Right ventricle myocardium inferior (tissue), 1 donor: ENCODE measurements at places on chromosomes 3 and 15. TPM values are rescaled to one million over a fixed set of nuclear protein-coding genes. Genes with fewer than 3 reads are reported as not detected.

- DNase-seq = no peak
Measured at GRCh38 chr3:46266598-46266997, 24.3 kb downstream of the CCR3 start.

- DNase-seq = no peak
Measured at GRCh38 chr3:38226273-38226672, 39.3 kb upstream of the SLC22A13 start.

The ADPRH gene
- total RNA-seq = 10.1 TPM

DNA sequence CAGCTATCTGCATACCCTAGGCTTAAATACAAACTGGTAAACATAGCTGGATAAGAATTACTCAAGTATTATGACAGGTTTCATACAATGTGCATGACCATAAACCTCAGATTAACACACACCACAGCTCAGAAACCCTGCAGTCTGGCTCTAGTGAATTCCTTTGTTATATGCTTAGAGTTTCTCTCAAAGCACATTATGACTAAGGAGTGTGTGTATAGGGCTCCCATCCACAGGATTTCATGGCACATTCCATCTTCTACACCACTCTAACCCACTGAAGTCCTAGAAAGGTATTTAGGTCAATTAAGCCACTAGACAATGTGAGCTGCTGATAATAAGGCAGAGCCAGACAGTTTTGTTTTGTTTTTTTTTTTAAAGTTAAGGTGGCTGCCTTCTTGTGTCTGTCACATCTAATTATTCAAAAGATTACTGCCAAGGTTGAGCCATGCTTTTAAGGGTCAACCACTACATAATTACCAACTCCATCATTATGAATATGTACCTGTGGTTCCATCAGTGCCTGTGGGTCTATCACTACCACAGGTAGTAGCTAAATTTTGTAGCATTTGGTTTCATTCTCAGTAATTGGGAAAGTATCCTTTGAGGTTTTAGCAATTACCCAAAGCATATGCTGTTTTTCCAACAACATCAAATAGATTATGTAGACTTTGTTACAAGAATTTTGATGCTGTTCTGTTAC, 107.0 kb downstream of the ALCAM start:
- DNase-seq = no peak

DNA sequence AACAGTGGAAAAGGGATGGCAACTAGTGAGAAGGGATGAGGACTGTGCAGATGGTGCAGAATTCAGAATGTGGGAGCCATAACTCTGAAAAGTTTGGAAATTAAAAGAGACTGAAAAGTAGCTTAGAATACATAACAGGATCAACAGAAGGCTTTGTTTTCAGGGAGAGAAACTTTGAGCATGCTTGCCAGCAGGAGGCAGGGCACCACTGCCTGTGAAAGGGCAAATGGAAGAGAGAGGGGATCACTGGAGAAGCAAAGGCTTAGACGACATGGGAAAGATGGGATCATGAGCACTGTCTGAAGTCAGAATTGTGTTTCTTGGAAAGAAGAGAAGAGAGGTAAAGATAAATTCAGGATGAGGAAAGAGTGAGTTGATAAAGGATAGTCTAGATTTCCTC, 99.6 kb downstream of the ABI3BP start:
- no peak for DNase-seq

DNA sequence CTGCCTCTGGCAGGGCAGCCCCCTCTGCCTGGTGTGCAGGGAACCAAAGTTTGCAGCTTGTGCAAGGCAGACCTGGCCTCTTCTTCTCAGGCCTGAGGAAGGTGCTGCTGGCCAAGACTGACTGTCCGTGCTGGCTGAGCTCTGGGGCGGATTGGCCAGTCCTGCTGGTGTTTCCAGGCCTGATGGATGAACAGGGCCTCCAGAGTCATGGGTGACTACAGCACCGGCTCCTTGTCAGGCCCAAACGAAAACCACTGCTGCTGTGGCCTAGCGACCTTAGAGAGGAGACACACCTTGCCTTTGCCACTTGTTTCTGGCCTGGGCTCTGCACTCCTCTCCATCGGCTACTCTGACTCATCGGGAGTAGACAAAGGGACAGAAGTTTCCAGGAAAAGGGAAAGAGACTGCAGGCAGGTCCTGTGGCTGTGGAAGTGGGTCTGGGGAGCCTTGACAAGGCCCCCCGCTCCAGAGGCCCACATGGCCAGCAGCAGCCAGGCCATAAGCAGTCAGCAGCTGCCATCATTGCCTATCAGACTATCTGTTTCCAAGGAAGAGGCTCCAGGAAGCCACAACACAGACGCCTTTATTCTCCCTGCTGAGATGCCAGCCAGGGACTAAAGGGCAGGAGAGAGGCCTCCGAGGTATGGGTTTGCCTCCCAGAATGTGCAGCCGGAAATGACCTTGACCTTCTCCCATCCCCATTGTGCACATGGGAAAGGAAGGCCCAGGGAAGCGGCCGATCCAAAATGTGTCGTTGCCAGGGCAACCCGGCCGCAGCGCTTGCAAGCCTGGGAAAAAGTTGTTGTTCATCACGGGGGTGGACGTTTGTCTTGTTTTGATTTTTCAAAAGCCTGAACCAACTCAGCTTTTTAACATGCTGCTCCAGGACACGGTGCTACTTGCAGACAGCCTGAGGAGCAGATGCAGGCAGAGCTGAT, 160.5 kb downstream of the CHSY1 start:
- no peak for DNase-seq

The LRRC31 gene
- not detected for total RNA-seq

The CEP63 gene
- 36.7 TPM for total RNA-seq

DNA sequence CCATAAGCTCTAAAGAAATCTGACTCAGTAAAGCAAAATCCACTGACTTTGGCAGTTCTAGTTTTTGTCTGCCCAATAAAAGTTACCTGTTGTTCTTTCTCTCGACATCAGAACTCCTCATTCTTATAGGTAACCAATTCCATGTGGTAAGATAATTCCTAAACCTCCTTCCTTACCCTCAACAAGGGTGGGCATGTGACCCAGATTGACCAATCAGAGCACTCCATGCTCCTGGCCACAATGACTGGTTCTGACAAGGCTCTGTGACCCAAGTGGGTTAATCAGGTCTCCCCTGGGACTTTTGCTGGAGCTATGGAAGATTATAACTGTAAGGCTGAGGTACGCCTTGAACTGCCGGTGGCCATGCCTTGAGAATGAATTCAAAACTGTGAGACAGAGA, 31.7 kb downstream of the LINS1 start:
- DNase-seq = no peak

GRCh38 chr15:39239562-39239961, 341.3 kb upstream of the THBS1 start:
- no peak for DNase-seq

The SHC4 gene
- total RNA-seq = 1.5 TPM

The CPNE4 gene
- total RNA-seq = 41.0 TPM

DNA sequence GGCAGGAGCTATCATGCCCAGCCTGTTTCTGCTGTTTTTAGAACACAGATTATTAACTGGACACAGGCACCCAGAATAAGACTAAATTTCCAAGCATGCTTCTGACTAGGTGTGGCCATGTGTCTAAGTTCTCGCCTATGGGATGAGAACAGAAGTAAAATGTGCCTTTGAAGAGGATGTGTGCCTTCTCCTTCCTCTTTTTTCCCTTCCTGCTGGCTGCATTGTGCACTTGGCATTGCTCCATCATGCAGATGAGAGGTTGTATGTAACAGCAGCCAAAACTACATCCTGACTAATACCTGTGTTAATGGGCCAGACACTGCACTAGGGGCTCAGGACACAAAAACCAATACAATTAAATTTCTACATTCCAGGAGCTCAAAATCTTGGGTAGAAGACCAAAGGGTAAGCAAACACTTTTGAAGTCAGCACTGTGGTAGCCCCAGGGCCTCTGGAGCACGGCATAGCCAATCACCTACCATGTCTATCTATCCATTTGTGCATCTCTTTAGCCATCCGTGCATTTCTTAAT, 40.9 kb upstream of the RNU6-1 start:
- peak; percentile 79 for DNase-seq

The IL5RA gene
- 0.65 TPM for total RNA-seq

DNA sequence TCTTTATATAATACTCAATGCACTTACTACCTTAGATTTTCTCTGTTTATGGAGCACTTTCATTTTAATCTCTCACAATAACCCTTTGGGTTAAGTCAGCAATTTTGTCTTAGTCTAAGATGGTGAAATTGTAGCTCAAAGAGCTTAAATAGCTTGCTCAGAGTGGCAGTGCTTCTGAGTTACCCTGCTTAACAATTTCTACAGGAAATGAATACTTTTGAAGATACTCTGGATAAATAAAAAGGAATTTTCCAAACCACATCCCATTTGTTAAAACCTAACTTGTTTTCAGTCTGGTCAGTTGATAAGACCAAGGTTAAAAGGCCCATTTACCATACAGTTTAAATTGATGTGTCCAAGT, 37.2 kb downstream of the HMG20A start:
- no peak for DNase-seq

DNA sequence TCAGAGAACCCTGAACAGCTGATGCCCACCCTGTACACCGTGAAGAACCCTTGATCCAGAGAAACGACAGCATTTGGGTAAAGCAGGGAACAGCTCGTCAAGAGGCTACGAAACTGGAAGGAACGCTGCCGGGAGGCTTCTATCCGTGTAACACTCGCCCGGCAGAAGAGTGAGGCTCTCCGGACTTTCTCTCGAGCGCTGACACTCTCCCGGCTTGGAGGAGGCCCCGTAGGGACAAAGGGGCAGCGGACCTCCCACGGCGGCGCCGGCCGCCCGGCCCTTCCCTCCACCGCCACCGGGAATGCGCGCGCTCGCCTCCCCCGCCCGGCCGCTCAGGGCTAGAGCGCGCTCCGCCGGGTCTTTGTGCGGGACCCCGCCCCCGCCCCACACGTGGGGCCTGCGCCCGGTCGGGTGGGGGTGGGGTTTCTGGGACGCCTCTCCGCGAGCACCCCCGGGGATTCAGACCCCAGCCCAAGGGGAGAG, 1.7 kb downstream of the HYAL2 start:
- peak; percentile 91 for DNase-seq

The EFCC1 gene
- total RNA-seq = 2.3 TPM

- DNase-seq = no peak
Measured at GRCh38 chr3:24067483-24067882, 122.4 kb downstream of the NR1D2 start.

DNA sequence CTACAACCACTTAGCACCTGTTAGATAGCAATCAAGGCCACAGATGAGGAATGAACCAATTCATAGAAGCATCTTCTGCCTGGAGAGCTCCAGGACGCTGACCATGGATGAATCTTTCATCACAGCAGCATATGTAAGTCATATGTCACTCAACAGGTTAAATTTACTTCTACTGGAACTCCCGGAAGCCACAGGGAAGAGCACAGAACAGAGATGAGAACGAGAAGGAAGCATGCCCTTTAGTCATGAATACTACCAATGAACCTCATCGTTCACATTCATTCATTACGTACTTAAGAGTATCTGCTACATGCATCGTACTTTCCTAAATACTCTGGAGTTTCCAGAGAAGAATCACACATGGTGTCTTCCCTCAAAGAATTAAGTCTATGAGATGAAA, 192.8 kb downstream of the STT3B start:
- no peak for DNase-seq
